Adrenal gland (tissue), 19 donors: ENCODE measurements at places on chromosomes 13 and 19. TPM values are rescaled to one million over a fixed set of nuclear protein-coding genes. Genes with fewer than 3 reads are reported as not detected.

GRCh38 chr19:32339988-32340874, 5.2 kb upstream of the ZNF507 start:
- no peaks in the 10 kb centered on the region for H3K27me3 ChIP-seq
- H3K27ac ChIP-seq: no peak overlapping the region
- no peak overlapping the region for H3K4me3 ChIP-seq

DNA sequence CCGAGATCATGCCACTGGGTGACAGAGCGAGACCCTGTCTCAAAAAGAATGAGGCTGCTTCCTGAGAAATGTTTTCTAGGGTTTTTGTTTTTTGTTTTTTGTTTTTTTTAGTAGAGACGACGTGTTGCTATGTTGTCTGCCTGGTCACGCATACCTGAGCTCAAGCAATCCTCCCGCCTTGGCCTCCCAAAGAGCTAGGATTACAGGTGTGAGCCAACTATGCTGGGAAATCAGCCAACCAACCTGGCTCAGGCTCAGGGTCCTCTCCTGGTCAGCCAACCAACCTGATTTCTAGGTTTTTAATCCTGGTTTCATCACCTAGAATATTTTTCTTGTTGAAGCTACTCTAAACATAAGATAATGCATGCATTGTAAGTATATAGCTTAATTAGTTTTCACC, 7.8 kb downstream of the DHX34 start:
- no peaks in the 10 kb centered on the region for H3K27me3 ChIP-seq
- H3K4me1 ChIP-seq: no peaks in the 10 kb centered on the region
- no peak overlapping the region for H3K4me3 ChIP-seq
- no peak for DNase-seq
- H3K36me3 ChIP-seq: no peaks in the 10 kb centered on the region

Gene CASP14
- not detected for total RNA-seq

Gene ZNF571
- 10.9 TPM for total RNA-seq

Gene COX7A1
- total RNA-seq: 36.9 TPM

DNA sequence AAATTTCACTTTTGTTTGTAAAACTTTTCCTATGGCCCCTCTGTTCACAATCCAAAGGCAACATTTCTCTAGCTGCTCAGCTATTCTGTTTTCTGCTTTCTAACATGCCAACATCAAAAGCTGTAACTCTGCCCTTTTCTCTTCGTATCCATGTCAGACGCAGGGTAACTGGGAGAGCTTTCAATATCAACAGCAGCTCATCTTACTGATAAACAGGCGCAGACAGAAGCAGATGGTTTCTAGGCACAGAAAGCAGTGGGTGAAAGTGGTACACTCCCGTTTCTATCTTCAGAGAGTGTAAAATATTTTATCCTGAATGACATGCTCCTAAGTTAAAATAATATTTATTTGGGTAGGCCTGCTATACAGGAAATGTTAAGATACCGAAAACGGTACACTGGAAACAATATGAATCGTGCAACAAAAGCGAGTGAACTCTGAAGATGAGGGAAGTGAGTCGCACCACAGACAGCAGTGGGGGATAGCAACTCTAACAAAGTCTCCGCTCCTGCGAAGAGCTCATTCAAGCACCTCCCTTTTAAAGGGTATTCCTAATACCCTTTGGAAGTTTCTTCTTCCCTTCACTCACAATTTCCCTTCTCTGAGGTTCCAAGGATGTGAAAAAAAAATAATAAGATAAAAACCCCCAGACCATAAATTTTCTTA, 798.3 kb downstream of the GPC5 start:
- no peaks in the 10 kb centered on the region for H3K4me1 ChIP-seq
- no peak overlapping the region for H3K4me3 ChIP-seq
- H3K27ac ChIP-seq: no peak overlapping the region

Gene SMAD9
- 3.2 TPM for total RNA-seq
